Activated CD4-positive, alpha-beta T cell treated with anti-CD3 and anti-CD28 coated beads, Interleukin-2, amount 50 U/mL, for 48 hours (primary cell): ENCODE measurements at places on chromosomes 7 and 10.

DNA sequence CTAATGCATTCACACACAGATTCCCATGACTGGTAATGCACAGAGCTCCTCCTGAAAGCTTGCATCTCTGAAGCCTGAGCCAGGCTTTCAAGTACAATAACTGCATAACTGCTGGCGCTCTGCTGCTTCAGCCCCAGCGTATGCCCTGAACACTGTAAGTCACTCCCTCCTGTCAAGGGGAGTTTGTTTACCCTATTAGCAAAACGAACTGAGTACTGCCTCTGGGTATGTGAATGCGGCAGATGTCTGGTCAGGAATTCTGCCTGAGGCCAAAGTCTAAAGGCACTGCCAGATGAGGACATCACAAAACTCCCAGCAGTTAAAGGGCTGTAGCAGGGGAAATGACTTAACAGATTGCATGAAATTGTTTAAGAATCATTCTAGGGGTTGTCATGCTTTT, 97.7 kb downstream of the NRCAM start:
- no peak for DNase-seq

- no peak for DNase-seq
Observed at GRCh38 chr10:96949039-96949683, 117.1 kb downstream of the LCOR start.

DNA sequence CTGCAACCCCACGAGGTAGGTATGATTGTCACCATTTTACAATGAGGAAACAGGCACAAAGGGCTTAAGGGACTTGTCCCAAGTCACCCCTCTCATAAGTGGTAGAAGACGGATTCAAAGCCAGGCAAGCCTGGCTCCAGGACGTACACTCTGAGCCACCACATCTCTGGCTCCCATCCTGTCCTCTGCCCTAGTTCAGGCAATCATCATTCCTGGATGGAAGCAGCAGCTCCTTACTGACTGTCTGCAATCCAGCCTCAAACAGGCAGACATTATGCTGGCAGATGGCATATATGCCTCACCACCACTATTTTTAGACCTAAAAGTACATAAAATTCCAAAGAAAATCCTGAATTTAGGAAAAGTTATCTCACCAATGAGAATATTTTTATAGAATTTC, 100.7 kb downstream of the USP6NL start:
- DNase-seq = no peak

DNA sequence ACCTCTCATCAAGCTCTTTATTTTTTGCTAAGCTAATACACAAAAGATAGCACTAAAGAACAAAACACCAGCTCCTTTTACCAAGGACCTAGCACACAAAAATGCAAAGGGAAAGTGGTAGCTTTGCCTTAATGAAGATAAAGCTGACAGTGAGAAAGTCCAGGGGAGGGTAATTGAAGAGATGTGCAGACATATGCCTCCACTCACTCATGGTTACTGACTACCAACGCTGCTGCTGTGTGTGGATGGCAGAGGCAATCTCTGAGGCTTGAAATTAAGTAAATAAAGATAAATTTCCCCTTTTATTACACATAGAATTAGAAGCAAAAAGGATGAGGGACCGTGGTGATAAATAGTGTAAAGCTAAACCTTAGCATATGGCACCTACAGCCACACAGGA, 87.0 kb downstream of the HGF start:
- DNase-seq = no peak

GRCh38 chr7:74018246-74018895, 9.6 kb upstream of the ELN start:
- DNase-seq = no peak
